ENCODE measurements at places on chromosomes 13 and 19.

- DNase-seq, result no peak
Observed at GRCh38 chr13:73228546-73228945, 169.7 kb downstream of the KLF5 start.

GRCh38 chr19:46474211-46474610 is 2.8 kb upstream of the PNMA8A start:
- DNase-seq, result no peak

DNA sequence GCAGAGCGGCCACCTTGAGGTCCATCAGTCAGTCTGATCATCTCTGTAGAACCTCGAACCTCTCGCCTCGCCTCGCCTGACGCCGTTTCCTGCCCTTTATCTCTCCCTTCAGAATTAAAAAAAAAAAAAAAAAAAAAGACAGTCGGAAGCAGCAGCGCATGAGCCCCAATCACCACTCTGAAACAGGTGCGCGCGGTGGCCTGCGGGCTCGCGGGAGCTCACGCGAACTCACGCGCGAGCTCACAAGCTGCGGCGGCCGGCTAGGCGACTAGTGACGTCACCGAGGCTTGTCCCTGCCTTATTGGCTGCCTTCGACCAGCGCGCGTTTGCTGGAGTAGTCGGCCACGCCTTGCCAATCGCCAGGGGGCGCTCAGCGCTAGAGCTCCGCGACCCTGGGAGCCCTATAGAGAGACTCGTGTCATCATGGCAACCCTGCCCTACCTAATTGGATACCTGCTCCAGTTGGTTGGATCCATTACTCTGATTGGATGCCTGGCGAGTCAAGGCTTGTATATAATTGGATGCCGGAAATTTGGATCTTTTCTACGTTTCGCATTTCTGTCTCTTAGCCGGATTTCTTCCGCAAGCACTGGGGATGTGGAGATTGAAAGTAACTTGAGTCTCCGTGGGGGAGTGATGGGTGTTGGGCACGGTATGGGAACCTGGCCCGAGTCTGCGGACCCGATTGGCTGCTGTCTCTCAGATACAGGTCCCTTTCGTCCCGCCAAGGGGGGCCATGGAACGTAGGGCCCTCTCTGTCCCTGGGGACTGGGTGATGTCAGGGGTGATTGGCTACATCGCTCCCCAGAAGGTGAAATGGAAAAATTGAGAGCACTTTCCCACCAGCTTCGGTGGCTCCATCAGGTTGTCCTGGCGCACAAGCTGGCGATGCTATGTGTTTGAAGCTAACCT is 31.6 kb downstream of the SYT3 start:
- peak; percentile 88 for DNase-seq

DNA sequence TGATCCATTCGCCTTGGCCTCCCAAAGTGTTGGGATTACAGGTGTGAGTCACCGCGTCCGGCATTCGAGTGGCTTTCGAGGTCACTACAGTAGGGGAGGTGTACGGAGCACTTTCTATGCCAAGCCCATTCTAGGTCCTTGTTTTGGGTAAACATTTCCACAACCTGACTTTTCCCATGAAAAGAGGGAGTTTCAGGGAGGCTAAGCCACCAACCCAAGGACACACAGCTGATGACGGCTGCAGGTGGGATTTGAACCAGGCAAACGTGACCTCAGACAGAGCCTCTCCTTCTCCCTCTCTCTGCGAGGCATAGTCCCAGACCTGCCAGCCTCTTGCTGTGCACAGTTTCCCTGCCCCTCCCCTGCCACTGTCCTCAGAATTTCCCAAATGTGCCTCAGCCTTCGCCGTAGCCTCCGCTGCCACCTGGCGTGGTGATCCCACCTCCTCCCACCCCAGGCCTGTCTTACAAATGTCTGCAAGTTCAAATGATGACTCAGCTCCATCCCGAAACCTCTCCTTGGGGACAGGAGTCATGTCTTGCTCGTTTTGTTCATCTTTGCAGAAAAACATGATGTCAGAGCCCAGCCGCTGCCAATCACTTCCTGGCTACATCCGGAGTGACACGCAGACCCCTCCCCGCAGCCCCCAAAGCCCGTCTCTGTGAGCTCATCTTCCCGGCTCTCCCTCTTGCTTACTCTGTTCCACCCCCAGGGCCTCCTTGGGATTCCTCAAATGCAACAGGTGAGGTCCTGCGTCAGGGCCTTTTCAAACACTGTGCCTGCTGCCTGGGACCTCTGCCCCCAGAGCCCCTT is 6.6 kb upstream of the GADD45B start:
- DNase-seq, result no peak

All from stimulated activated CD8-positive, alpha-beta memory T cell treated with anti-CD3 and anti-CD28 coated beads, Interleukin-2, amount 100 ng/mL, for 48 hours (primary cell).